ENCODE measurements at places on chromosomes 3 and 15. TPM values are rescaled to one million over a fixed set of nuclear protein-coding genes. Genes with fewer than 3 reads are reported as not detected.

Gene GCSAM
- total RNA-seq: 0.08 TPM

Gene RAD54L2
- total RNA-seq: 18.9 TPM

Gene ROBO2
- 1.3 TPM for total RNA-seq

Gene CNTN3
- not detected for total RNA-seq

Gene ITIH4
- 1.5 TPM for total RNA-seq
